ENCODE measurements at places on chromosomes 2 and 18. TPM values are rescaled to one million over a fixed set of nuclear protein-coding genes. Genes with fewer than 3 reads are reported as not detected.

The IGFBP2 gene
- total RNA-seq, result not detected

The CD8B2 gene
- not detected for total RNA-seq

The RAB6C gene
- not detected for total RNA-seq

DNA sequence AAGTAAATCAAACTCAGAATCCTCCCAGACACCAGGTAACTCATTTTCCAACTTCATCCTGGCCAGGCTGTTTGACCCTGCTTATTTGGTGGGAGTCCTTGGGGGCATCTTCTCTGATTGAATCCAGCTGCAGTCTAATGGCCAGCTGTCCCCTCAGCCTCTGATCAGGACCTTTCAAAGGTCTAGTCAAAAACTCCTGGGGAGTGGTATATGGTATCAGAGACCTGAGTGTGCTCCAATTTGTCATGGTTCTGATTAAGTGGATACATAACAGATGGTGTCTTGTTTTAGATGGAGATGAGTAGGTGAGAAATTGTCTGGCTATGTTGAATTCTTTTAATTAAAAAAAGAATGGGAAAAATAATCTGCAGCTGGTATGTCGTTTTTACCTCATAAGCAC is 842.6 kb upstream of the ACVR2A start:
- H3K4me3 ChIP-seq, result no peak overlapping the region
- no peak overlapping the region for H3K27ac ChIP-seq
- H3K36me3 ChIP-seq, result no peaks in the 10 kb centered on the region
- DNase-seq, result no peak

DNA sequence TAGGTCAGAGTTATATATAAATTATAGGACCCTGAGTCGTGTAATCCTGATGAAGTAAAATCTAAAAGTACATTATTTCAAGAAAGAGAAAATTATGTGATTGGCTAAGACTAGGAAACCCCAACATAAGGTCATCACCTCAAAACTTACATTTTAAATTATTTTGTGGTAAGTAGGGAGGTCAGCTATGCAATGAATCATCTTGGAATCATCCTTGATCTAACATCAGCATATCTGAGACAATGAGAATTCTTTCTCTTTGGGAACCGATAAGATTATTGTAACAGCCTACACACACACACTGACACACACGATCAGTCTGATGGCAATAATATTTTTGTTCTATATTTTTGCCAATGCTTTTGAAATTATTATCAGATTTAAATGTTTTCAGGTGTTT is 904.8 kb upstream of the CHAC2 start:
- DNase-seq, result no peak
- H3K4me1 ChIP-seq, result no peaks in the 10 kb centered on the region
- no peaks in the 10 kb centered on the region for H3K36me3 ChIP-seq
- no peak overlapping the region for H3K4me3 ChIP-seq
- H3K27ac ChIP-seq, result no peak overlapping the region
- H3K27me3 ChIP-seq, result no peaks in the 10 kb centered on the region

DNA sequence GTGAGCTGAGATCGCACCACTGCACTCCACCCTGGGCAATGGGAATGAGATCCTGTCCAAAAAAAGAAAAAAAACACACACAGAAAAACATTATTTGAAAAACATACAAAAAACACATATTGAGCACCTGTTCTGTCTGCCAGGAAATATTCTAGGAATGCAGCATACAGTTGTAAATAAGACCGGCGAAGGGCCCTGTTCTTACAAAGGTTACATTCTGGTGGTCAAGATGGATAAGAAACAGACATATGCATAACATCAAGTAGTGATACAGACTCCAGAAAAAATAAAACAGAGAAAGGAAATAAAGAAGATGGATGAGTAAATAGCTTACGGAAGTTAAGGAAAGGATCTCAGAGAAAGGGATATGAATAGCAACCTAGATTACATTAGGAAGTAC is 159.8 kb downstream of the GALNT3 start:
- DNase-seq, result no peak
- no peak overlapping the region for H3K27ac ChIP-seq
- no peaks in the 10 kb centered on the region for H3K36me3 ChIP-seq

GRCh38 chr18:392928-393573 is 107.5 kb downstream of the COLEC12 start:
- no peak for DNase-seq
- H3K4me1 ChIP-seq, result no peaks in the 10 kb centered on the region
- H3K4me3 ChIP-seq, result no peak overlapping the region

DNA sequence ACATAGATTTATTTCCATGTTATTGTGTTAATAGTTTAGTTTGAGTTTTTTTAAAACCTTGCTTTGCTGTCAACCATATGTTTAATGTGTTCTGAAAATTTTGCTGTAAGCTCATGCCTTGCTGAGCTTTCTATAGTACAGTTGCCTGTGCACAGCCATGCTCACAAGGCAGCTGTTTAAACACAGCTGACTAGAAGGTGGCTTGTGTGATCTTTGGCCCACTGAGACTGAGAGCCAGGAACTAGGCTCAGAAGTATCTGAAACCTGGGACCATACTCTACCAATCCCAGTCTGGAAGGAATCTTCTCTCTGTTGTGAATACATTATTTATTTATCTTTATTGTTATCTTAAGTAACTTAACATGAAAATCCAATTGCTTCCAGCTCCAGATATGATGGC is 350.5 kb downstream of the KIAA1328 start:
- no peaks in the 10 kb centered on the region for H3K36me3 ChIP-seq
- no peak overlapping the region for H3K4me3 ChIP-seq
- no peaks in the 10 kb centered on the region for H3K4me1 ChIP-seq

DNA sequence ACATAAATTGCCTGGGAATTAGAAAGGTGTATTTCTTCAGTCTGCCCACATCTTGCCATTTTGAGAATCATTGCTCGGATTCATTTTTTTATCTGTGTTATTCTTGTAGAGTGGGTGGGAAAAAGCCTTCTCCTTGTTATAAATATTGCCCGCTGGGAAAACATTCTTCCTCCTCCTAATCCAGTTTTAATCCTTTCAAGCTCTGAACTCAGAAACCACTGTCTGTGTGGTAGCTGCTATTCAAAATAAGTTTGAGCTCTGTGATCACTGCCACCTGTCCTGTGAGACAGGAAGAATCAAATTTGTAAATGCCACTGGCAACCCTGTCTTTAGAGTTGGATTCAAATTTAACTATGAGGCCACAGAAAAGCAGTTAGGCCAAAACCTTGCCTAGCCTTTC is 1875.2 kb upstream of the PIK3C3 start:
- H3K36me3 ChIP-seq, result no peaks in the 10 kb centered on the region
- H3K27ac ChIP-seq, result no peak overlapping the region
- no peak overlapping the region for H3K4me3 ChIP-seq
- DNase-seq, result no peak
- H3K4me1 ChIP-seq, result no peaks in the 10 kb centered on the region

DNA sequence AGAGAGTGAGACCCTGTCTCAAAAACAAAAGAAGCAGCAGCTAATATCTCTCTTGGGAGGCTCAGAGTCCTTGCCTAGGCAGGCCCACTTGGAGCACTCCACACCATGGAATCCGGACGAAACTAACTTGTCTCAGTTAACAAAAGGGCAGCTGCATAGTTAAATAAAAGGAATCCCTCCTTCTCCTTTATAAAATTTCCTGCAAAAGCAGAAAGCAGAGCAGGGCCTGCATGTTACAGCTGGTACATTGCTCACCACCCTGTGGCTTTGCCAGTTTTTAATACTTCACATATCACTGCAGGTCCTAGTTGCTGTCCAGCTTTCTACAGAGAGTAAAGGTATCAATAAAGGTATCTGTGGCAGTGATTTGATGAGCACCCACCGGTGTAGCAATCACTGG is 93.6 kb downstream of the ASAP2 start:
- H3K4me1 ChIP-seq, result no peaks in the 10 kb centered on the region
- no peak overlapping the region for H3K27ac ChIP-seq
- no peak overlapping the region for H3K4me3 ChIP-seq
- no peaks in the 10 kb centered on the region for H3K36me3 ChIP-seq
- H3K27me3 ChIP-seq, result no peaks in the 10 kb centered on the region
- no peak for DNase-seq

DNA sequence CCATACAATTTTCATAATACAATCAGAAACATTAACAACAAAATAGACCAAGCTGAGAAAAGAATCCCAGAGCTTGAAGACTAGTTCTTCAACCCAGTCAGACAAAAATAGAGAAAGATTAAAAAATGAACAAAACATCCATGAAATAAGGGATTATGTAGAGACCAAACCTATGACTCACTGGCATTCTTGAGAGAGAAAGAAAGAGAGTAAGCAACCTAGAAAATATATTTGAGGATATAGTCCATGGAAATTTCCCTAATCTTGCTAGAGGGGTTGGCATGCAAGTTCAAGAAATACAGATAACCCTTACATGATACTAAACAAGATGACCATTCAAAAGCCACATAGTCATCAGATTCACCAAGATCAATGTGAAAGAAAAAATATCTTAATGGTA is 281.7 kb downstream of the CCDC85A start:
- H3K4me3 ChIP-seq, result no peak overlapping the region
- H3K27ac ChIP-seq, result no peak overlapping the region
- no peaks in the 10 kb centered on the region for H3K4me1 ChIP-seq
- H3K36me3 ChIP-seq, result no peaks in the 10 kb centered on the region
- no peak for DNase-seq

- no peaks in the 10 kb centered on the region for H3K4me1 ChIP-seq
- no peak overlapping the region for H3K4me3 ChIP-seq
- no peaks in the 10 kb centered on the region for H3K36me3 ChIP-seq
- H3K27ac ChIP-seq, result no peak overlapping the region
- H3K27me3 ChIP-seq, result no peaks in the 10 kb centered on the region
Observed at GRCh38 chr2:85819811-85820510, 66.2 kb downstream of the ATOH8 start.

Data from naive thymus-derived CD4-positive, alpha-beta T cell (primary cell).